ENCODE measurements at places on chromosomes 13 and 19. TPM values are rescaled to one million over a fixed set of nuclear protein-coding genes. Genes with fewer than 3 reads are reported as not detected.

DNA sequence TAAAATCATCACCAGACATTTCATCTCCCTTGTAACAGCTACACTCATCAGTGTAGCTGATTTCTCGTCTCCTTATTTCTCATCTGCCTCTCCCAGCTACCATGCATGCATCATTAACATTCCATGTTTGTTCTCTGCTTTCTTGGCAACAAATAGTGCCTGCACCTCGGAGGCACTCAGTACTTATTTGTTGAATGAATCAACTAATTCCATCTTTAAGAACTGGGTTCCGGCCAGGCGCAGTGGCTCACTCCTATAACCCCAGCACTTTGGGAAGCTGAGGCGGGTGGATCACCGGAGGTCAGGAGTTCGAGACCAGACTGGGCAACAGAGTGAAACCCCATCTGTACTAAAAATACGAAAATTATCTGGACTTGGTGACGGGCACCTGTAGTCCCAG is 63.9 kb upstream of the GTF3A start:
- H3K27ac ChIP-seq: no peak overlapping the region
- H3K36me3 ChIP-seq: no peaks in the 10 kb centered on the region
- DNase-seq: no peak
- peaks cover 3% of the 10 kb centered on the region for H3K4me1 ChIP-seq
- H3K27me3 ChIP-seq: no peaks in the 10 kb centered on the region

DNA sequence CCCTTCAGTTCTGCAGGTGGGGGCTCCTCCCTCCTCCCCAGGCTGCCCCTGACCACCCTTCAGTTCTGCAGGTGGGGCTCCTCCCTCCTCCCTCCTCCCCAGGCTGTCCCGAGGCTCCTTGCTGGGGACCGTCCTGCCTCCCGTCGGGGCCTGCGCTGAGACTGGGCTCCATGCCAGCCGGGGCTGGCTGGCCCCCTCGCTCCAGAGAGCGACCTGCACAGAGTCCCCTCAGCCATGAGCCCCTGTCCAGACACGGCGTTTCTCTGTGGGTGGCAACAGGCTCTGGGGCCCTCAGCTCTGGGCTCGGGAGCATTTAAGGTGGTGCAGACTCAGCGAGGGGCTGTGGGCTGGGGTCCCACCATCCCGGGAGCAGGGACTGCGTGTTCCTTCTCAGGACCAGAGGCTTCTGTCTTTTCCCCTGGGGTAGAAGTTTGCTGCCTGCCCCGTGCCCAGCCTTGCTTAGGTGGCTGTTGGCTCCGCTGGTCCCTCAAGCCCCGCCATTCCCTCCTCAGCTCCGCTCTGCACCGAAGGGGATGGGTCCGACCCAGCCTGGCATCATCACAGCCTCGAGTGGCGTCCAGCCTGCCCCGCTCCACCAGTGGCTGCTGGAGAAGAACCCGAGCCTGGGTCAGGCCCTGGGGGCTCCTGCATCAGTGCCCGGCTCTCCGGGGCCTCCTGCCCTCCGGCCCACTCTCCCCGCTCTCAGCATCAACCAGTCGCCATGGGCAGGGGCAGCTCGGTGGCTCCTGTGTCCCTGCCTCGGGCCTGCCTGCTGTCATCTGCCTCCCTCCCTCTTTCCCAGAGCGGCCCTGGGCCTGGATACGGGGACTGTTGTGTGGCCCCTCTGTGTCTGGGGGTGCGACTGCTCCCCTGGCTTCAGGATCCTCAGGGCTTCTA is 27.6 kb downstream of the CSNK1G2 start:
- no peak overlapping the region for H3K27ac ChIP-seq
- no peak for DNase-seq
- no peak overlapping the region for H3K4me3 ChIP-seq
- no peaks in the 10 kb centered on the region for H3K27me3 ChIP-seq
- H3K4me1 ChIP-seq: no peaks in the 10 kb centered on the region

GRCh38 chr19:35718345-35719041 is 690 bp downstream of the KMT2B start:
- H3K4me3 ChIP-seq: peak overlapping the region; percentile 100
- H3K27me3 ChIP-seq: no peaks in the 10 kb centered on the region
- DNase-seq: peak; percentile 68

DNA sequence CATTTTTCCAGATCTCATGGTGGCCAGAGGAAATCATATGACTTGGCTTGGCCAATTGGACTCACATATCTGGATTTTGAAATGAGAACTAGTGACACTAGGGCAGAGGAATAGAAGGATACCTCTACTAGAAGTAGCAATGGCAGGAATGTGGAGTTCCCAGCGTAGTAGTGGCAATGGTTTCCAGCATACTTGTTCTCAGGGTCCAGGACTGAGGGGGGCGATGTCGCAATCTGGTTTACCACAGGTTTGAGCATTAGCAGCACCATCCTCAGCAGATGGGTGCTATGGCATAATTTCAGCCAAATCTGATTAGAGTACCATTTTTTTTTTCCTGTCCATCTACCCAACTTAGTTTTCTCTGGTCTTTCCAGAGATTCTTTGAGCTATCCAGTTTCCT is 8.1 kb upstream of the SLITRK1 start:
- H3K4me3 ChIP-seq: no peak overlapping the region
- no peaks in the 10 kb centered on the region for H3K27me3 ChIP-seq
- no peaks in the 10 kb centered on the region for H3K4me1 ChIP-seq
- no peaks in the 10 kb centered on the region for H3K36me3 ChIP-seq
- H3K27ac ChIP-seq: no peak overlapping the region

The IGFL2 gene
- not detected for total RNA-seq

The SRRM5 gene
- 0.15 TPM for total RNA-seq

The DLL3 gene
- not detected for total RNA-seq

The KLK15 gene
- total RNA-seq: not detected

The MISP3 gene
- 4.5 TPM for total RNA-seq

The HSH2D gene
- total RNA-seq: 1.8 TPM

The CEACAM19 gene
- total RNA-seq: 6.1 TPM

- no peak for DNase-seq
- no peaks in the 10 kb centered on the region for H3K4me1 ChIP-seq
- H3K27ac ChIP-seq: no peak overlapping the region
- no peaks in the 10 kb centered on the region for H3K27me3 ChIP-seq
Measured at GRCh38 chr19:45056831-45057230, 18.0 kb downstream of the CLASRP start.

The ZNF136 gene
- 7.5 TPM for total RNA-seq

The LRRC8E gene
- 0.17 TPM for total RNA-seq

DNA sequence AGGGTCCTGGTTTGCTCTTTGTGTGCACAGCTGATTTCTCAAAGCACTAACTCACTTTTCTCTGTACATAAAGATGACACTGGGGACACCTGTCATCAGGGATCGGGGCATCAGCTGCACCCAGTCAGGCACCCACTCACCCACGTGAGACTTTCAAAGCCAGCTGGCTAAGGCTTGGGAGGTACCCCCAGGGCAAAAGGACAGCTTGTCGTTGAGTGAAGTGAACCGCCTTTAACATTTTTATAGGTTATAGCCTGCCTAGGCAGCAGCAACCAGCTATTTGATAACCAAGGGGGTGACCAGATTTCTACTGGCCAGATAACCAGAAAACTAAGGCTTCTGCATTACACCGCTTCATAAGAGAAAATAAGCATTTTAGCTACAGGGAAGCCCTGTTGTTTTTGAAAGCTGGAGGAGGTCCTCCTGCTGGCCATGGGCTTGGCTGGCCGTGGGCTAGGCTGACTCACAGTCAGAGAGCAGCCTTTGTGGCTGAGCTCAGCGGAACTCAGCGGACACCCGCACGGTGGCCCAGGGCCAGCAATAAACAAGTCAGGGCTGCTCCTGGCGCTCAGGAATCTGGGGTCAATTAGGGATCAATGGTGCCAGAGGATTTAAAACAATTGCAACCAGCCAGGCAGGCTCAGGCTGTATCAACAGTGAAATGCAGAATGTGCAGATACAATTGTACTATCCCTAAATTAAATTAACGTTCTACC is 57.1 kb downstream of the ALOX5AP start:
- no peaks in the 10 kb centered on the region for H3K4me1 ChIP-seq
- DNase-seq: peak; percentile 86
- H3K36me3 ChIP-seq: no peaks in the 10 kb centered on the region
- peak overlapping the region; percentile 58 for H3K27ac ChIP-seq
- H3K4me3 ChIP-seq: no peak overlapping the region

- no peak overlapping the region for H3K4me3 ChIP-seq
- no peaks in the 10 kb centered on the region for H3K36me3 ChIP-seq
- no peak for DNase-seq
Measured at GRCh38 chr13:29861694-29862110, 11.3 kb upstream of the UBL3 start.

The ZNF846 gene
- 9.8 TPM for total RNA-seq
